ENCODE measurements at places on chromosomes 16 and 17.

DNA sequence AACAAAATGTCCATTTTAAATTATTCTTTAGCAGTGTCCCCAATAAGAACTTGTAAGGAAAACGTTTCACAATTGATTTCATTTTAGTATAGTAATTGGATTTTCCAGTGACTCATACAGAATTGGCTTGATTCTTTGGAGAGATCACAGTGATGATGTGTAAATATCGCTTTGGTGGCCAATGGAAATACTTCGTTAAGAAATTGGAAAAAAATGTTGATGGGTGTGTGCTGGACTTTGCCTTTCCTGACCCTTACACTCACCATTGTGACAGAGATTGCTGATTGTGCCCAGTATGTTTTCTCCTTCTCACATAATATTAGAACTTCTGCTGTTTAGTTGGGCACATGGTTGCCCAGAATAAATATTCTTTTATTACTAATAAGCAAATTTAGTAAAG lies 7.4 kb upstream of the EFCAB13 start:
- DNase-seq, result no peak

- DNase-seq, result no peak
These were observed 23.1 kb downstream of the MMP15 start for GRCh38 chr16:58048494-58049231.

DNA sequence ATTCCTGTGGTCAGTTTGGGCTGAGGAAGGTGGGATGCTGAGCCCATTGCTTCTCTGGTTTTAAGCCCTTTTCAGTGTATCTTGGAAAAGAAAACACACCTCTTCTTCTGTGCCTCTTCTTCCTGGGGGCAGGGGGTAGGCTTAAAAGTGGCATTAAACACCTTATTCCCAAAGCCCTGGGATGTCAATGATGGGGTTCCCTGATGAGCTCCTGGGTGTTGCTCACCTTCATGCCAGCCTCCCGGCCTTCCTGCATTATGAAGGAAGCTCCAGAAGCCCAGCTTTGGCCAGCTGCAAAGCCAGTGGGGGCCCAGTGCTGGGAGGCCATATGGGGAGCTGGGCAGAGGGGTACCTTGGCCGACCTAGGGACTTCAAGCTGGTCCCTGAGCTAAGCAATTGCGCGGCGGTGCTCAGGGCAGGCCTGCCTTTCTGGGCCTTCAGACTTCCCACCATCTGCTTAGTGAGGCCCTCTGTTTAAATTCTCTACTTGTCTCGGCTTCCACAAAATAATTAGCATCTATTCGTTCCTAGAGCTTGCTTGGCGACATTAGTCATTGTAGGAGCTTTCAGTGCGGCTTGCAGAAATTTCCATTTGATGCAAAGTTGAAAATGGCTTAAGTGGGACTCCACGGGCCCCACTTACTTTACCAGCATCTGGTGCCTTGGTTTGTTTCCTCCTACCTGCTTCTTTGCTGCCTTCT lies 121.7 kb upstream of the NLRP1 start:
- DNase-seq, result no peak

GRCh38 chr17:35727635-35728034 lies 3.8 kb upstream of the RASL10B start:
- DNase-seq, result no peak

GRCh38 chr16:68197250-68197649 lies 38.7 kb downstream of the ESRP2 start:
- no peak for DNase-seq

GRCh38 chr17:50840311-50840851 lies 5.0 kb downstream of the WFIKKN2 start:
- no peak for DNase-seq

DNA sequence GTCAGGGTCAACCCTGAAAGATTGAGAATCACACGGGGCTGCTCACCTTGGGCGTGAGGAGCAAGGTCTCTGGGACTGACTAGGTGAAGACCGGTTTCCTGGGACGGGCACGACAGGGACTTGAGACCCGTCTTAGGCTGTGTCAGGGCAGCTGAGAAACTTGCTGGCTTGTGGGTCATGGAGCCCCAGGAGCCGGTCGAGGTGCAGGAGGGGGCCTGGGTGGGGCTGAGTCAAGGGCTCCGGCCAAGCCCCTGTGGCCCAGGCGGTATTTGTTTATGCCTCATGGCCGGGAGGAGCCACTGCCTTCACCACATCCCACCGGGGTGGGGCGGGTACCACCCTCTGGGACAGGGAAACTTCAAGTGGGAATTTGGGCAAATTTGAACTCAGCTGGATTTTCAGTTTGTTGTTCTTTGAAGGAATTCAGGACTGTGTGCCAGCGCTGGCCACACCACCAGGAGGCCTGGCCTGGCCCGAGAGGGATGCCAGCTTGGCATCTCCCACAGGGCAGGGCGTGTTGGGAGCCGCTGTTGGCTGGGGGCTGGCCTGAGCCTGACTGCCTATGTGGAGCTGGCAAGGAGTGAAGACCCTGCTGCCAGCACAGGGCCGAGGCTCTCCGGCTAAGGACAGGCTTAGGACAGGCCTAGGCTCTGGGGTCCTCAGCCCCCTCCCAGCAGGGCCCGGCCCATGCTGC lies 116.1 kb downstream of the METRNL start:
- DNase-seq, result no peak

DNA sequence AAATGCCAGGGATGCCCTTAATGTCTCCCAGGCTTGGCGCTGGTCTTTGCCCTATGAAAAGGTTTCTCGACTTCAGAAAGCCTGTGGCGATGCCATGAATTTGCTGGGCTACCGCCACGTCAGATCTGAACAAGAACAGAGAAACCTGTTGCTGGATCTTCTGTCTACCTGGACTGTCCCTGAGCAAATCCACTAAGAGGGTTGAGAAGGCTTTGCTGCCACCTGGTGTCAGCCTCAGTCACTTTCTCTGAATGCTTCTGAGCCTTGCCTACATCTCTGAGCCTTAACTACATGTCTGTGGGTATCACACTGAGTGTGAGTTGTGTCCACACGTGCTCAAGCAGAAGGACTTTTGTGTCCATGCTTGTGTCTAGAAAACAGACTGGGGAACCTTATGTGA lies 11.4 kb downstream of the CHST4 start:
- no peak for DNase-seq

GRCh38 chr16:13298666-13299065 lies 397.3 kb downstream of the SHISA9 start:
- no peak for DNase-seq

DNA sequence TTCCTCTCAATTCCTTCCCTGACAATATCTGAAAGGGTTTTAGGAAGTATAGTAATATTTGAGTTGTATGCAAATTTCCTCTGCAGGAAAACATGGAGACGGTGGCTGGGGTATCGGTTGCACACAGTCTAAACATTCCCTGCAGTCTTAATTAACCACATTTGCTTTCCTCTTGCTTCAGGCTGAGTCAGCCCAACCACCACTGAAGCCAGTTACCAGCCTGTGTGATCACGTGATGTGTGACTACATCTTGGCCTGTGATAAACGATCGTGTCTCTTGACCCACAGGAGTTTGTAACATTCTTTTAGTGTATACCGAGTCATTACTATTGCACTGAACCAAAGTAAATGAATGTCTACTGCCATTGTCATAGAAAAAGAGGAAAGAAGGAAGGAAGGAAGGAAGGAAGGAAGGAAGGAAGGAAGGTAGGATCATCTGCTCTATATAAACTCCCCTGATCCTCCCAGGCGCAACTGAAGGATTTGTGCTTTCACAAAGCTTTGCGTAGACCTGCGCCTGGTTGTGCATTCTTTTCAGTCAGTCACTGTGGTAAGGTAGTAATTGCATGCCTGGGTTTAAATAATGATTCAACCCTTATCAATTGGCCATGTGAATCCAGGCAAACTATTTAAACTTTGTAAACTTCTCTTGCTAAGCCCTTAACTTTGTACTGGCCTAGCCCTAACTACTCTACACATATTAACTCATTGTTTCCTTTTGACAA lies 280.6 kb upstream of the SALL1 start:
- DNase-seq, result no peak

- no peak for DNase-seq
These were observed 2.4 kb downstream of the ASGR1 start for GRCh38 chr17:7176841-7177190.

DNA sequence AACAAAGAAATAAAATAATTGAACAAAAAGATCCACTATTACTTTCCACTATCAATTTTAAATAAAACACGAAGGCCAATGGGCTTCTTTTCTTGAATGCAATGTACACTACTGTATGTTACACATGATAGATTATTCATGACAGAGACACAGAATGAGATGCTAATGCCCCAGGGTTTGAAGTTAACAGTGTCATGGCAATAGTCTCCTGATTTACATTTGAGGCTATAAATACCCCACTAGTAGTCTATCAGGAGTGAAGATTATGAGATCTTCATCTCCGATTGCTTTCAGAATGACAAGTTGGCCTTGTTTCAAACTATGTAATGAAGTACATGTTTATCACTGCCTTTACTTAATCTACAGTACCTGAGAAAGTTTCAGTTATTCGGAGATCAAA lies 84.4 kb downstream of the RPGRIP1L start:
- DNase-seq, result no peak

DNA sequence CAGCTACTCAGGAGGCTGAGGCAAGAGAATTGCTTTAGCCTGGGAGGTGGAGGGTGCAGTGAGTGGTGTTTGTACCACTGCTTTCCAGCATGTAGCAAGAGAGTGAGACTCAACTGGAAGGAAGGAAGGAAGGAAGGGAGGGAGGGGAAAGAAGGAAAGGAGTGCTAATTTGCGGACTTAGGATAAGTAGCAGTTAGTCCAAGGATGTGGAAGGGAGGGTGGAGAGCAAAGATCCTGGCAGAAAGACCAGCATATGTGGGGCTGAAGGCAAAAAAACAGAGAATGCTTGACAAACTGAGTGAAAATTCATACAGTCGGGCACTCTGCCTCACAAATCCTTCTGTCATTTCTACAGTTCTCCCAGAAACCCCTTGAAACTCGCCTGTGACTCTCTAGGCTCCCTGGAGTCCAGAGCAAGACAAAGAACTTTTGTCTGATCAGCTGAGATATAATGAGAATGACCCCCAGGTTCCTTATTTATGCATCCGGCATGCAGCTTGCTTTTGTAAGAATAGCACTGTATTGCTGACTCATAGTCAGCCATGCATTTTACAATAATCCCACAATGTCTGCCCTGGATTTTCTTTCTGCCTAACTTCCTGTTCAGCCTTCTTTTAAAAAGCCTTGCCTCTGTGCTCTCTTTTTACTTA lies 31.5 kb downstream of the CDK5RAP3 start:
- no peak for DNase-seq

DNA sequence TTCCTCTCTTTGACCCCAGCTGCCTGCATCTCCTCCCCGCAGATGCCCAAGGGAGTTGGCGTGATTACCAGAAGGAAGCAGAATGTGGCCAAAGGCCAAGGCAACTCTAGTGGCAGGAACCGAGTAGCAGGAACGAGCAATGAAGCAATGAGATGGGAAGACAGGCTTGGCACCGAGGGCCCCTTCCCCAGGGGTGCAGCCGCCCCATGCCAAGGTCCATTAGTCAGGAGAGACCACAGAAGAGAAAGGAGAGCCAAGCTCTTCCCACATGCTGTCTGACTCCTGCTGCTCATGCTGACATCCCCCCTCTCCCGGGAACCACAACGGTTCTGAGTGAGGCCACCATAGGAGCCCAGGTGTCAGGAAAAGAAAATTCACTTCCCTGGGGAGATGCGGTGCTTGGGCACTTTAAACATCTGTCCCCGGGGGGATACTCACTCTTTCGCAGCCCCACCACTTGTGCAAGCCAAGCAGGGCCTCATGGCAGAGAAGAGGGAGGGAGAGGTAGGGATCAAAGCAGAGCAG lies 67.4 kb downstream of the MYO18A start:
- no peak for DNase-seq
